Smooth muscle cell of bladder (primary cell): ENCODE measurements at places on chromosomes 3 and 15. TPM values are rescaled to one million over a fixed set of nuclear protein-coding genes. Genes with fewer than 3 reads are reported as not detected.

Gene SMAD6
- total RNA-seq: 15.5 and 31.3 TPM in 2 replicates

Gene SEC22A
- 34.1 and 38.8 TPM in 2 replicates for total RNA-seq

Gene METTL6
- total RNA-seq: 27.0 and 30.9 TPM in 2 replicates

Gene TGM4
- total RNA-seq: not detected in 2 replicates

Gene SCG5
- 9.1 and 13.7 TPM in 2 replicates for total RNA-seq

Gene C3orf62
- total RNA-seq: 0.85 and 1.7 TPM in 2 replicates

Gene GREM1
- total RNA-seq: 307 and 558 TPM in 2 replicates

Gene CYP1A2
- not detected in 2 replicates for total RNA-seq

Gene SLC28A1
- total RNA-seq: not detected in 2 replicates
